Left lung (tissue), 14 donors: ENCODE measurements at places on chromosomes 7 and 10. TPM values are rescaled to one million over a fixed set of nuclear protein-coding genes. Genes with fewer than 3 reads are reported as not detected.
A peak's percentile ranks its signal among the peaks of the same experiment; 100 is the strongest.

Gene LBX1
- 0.47 TPM for polyA plus RNA-seq

Gene FXYD4
- polyA plus RNA-seq, result not detected

Gene JMJD1C
- polyA plus RNA-seq, result 108 TPM

GRCh38 chr10:36141856-36142560, 499.9 kb upstream of the FZD8 start:
- DNase-seq, result no peak

- no peak for DNase-seq
These were observed 386.5 kb upstream of the ETV1 start for GRCh38 chr7:14375998-14376397.

GRCh38 chr7:25864943-25865751, 286.9 kb upstream of the NFE2L3 start:
- DNase-seq, result no peak

- no peak for DNase-seq
These were observed 27.9 kb downstream of the LRRC20 start for GRCh38 chr10:70354556-70354955.

GRCh38 chr7:35253460-35253709, 515 bp downstream of the TBX20 start:
- peak; percentile 49 for DNase-seq
